Neural progenitor cell (in vitro differentiated cells): ENCODE measurements at places on chromosomes 5 and 9.

DNA sequence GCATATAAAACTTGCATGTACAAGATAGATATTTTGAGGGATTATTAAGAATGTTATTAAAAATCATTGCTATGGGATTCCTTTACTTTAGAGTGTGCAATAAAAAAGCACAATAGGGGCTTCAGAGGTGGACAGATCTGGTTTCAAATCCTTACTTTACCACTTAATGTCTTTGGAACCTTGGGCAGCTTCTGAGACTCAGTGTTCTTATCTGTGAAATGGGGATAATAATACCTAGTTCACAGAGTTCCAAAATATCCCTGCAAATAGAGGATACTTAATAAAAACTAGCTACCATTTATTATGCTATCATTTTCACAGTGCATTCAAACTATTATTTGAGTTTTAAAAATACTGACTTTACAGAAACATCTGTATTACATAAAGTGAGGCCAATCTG, 23.3 kb upstream of the PANK3 start:
- DNase-seq: no peak

- DNase-seq: peak; percentile 67
Measured at GRCh38 chr9:7394002-7394774, 405.4 kb downstream of the DMAC1 start.

DNA sequence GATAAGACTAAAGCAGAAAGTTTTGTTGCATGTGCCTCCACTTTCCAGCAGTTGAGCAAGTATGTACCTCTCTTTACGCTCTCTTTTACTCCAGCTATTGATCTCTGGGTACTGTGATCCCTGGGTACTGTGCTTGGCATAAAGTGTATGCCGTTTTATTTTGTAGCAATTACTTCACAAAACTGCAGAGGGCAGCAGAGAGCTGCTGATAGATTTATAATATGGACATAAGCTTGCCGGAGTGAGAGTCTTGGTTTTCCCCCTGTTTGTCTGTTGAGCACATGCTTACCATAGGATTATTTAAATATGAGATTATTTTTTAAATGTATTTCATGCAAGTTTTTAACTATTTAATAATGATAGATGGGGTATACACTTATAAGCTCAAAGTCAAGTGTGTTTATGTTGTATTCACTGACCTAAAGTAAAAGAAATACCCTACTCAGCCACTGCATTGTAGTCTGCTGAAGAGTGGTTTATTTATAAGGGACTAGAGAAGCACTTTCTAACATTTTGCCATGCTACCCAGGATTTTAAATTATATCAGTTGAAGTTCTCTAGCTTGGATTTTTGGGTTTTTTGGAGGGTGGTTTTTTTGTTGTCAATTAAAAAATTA, 13.0 kb downstream of the TTC1 start:
- peak; percentile 70 for DNase-seq

- DNase-seq: no peak
Measured at GRCh38 chr5:119470105-119470763, 17.9 kb downstream of the HSD17B4 start.

GRCh38 chr5:151230048-151230680, 6.3 kb upstream of the CCDC69 start:
- DNase-seq: no peak

- no peak for DNase-seq
Measured at GRCh38 chr9:108323615-108324014, 532.2 kb downstream of the ACTL7B start.

- no peak for DNase-seq
Measured at GRCh38 chr5:139282197-139282557, 11.4 kb upstream of the MATR3 start.

DNA sequence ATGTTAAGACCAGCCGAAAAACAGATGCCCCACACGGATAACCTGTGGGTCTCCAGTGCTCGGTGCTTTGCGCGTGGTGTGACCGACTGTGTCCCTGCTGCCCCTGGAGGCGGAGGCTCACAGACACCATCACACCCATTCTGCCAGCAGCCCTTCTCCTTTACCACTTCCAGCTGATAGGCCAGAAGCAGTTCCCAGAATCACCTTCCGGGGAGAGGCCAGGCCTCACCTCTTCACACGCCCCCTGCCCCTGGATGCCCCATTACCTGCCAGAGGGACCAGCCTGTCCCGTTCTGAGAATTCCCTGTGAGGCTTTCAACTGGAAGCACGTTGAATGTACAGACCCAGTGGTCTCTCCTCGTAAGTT, 21.6 kb upstream of the LRRC14B start:
- DNase-seq: no peak

- no peak for DNase-seq
Measured at GRCh38 chr9:91255327-91255726, 106.4 kb downstream of the AUH start.

DNA sequence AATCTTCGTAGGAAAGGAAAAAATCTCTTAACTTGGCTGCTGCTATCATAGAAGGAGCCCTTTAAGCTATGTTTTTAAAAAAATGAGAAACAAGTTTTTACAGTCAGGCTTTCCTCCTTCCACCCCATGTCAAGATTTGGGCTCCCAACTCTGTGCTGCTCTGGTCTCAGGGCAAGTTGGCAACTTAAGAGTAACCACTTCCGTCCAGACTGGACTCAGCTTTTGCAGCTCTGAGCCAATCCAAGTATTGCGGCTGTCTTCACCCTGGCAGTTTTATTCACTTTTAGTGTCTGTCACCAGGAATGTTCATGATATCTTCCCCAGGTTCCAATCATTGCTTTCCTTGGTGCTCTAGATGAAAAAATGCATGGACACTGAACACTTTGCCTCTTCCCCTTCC, 115.9 kb upstream of the GAS1 start:
- DNase-seq: no peak

GRCh38 chr5:121746763-121747162, 104.9 kb upstream of the FTMT start:
- no peak for DNase-seq

DNA sequence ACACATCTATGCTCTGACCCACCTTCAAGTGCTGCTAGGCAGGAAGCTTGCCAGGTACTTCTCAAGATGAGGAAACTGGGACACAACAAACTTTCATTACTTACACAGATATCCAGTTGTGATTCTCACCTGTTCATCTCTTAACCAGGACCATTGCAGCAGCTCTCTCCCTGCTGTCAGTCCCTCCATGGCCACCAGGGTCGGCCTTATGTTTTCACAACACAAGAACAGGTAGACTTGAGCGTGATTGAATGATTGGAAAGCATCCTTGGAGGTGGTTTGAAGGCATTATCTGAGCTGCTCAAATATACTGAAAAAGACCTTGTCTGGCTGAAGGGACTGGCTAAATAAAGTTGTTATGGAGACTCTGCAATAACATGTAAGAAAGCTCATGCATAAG, 94.4 kb downstream of the MTREX start:
- DNase-seq: no peak

DNA sequence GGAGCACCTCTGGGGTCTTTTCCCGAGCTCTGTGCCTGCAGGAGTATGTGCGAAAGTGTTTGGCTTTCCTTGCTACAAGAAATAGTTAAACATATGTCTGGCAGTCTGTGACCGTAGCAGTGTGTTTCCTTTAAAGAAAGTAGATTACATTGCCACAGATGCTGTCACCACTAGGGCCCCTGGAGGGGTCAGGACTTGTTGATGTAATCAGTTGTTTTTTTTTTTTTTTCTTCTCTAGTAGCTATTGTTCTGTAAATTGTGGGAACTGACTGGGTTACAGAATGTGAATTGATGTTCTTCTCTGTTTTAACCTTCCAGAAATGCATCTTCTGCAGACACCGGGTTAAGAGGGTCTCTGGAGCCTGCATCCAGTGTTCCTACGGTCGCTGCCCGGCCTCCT, 345.6 kb downstream of the KDM4C start:
- peak; percentile 18 for DNase-seq

- DNase-seq: no peak
Measured at GRCh38 chr5:40757400-40757799, 1.6 kb upstream of the TTC33 start.

- DNase-seq: peak; percentile 61
Measured at GRCh38 chr9:100474924-100475276, 2.0 kb downstream of the TMEFF1 start.

GRCh38 chr5:149975409-149975808, 14.9 kb downstream of the SLC26A2 start:
- DNase-seq: no peak

- DNase-seq: no peak
Measured at GRCh38 chr9:108101410-108101809, 611.8 kb upstream of the KLF4 start.

GRCh38 chr5:62042007-62042406, 264.0 kb upstream of the KIF2A start:
- no peak for DNase-seq

GRCh38 chr9:135474915-135475314, 4.7 kb upstream of the PPP1R26 start:
- DNase-seq: peak; percentile 77

DNA sequence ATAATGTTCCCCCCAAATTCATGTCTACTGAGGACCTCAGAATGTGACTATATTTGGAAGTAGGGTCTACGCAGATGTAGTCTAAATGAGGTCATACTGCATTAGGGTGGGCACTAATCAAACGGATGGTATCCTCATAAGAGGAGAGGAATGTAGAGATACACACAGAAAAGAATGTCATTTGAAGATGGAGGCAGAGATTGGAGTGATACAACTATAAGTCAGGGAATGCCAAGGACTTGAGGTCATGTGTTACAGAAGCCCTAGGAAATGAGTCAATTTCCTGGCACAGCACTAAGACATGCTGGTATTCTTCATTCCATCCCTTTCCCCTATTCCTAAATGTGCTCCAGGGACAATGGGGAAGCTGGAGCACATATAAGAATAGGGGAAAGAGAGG, 758 bp upstream of the PDCD1LG2 start:
- no peak for DNase-seq

DNA sequence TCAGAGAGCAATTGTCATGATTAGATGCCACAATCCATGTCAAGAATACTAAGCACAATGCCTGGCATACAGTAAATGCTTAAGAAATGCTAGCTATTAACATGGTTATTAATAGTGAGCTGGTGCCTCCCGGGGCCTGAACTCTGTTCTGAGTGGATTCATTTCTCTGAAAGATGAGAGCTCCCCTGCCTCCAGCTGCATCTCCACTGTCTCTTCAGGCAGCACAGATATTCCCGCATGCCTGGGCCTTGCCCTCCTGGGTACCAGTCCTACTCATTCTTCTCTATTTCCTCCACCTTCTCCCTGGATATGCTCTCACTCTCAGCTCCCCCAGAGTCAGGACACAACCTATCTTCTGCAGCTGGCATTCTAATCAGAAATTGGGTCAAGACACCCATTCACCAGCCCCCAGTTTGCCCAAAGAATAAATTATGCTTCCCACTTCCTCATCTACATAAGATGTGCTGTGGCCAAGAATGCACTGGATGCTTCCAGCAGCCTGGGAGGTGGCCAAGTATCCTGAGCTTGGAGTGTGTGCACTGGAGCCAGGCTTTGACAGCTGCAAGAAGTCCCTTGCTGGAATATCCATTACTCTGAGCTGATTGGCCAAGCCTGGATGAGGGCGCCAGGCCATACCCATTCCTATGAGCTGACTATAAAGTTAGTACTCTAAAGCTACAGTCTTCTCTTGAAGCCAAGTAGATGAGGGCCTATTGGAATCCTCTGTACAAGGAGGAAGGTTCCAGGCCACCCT, 669.0 kb downstream of the ACTL7B start:
- no peak for DNase-seq

GRCh38 chr9:126111556-126111955, 215.1 kb upstream of the MVB12B start:
- no peak for DNase-seq

DNA sequence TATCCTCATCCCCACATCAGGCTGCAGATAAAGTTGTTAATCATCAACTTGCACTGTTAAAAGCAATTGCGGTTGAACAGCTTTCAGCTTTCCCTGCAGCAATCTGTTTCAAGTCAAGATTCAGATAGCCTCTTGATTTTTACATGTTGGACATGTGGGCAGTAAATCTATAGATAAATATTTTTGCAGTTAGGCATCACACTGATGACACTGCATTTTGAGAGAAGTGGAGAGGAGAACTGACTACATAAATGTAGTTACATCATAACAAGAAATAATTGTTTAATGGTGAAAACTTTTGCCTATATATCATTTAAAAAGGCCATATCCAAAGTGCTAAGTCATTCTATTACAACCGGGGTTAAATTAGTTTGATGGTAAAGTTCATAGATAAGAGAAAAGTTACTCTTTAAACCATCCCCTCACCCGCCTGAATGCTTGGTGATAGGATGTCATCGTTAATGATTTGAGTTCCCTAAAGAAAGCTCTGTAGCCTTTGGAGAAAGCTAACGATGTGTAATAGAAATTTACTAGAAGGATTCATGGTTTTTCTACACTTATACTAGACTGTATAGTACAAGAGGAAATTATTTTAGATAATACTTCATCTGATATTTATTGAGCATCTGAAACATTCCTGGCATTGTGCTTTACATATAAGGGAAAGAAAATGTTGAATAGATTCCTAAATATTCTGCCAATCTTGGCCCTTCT, 30.8 kb upstream of the ALDH1A1 start:
- DNase-seq: no peak

DNA sequence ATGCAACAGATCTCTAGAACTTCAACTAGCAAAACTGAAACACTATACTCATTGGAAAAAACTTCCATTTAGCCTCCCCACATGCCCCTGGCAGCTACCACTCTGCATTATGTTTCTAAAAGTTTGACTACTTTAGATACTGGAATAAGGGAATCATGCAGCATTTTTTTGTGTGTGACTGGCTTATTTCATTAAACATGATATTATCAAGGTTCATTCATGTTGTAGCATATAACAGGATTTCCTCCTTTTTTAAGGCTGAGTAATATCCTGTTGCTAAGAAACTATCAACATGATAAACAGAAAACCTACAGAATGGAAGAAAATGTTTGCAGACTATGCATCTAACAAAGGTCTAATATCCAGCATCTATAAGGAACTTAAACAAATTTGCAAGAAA, 597.9 kb downstream of the DMRTA1 start:
- no peak for DNase-seq

GRCh38 chr9:93292288-93292615, 108.3 kb downstream of the WNK2 start:
- no peak for DNase-seq

DNA sequence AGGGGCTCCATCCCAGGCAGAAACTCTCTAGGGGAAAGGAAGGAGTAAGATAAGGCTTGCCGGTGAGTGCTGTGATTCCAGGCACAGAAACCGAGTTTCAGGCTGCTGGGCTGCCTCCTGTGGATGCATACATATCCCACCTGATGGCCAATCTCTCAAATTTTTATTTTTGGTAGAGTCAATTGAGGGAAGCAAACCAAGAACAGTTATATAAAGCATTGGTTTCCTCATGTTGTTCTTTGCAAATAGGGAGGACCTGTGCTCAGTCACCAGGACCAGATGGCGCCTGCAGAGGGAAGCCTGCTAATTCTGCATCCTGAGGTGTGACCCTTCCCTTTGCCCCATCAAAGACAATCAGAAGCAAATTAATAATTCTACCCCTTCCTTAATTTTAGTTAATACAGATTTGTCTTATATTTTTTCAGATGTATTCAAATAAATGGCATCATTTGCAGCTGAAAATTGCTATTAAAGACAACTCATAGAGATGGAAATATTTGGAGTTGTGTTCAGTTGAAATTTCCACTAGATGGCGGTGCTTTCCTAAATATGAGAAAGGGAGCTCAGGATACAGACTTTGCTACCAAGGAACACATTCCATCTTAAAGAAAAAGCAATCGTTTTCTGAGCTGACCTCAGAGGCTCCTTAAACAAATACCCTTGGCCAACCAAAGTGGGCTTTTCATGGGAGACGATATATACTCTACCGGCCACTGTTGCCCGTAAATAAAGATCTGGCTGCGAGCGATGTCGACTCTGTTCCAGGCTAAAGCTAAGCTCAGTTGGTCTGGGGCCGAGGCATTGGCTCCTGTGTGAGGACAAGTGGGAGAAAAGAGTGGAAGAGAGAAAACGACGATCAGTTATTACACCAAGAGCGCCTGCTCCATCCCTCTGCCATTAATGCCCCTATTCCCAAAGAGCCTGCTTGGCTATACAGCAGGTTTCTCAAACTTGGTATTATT, 225.7 kb upstream of the KLF9 start:
- peak; percentile 77 for DNase-seq
